ENCODE measurements at places on chromosomes 16 and 17. TPM values are rescaled to one million over a fixed set of nuclear protein-coding genes. Genes with fewer than 3 reads are reported as not detected.

ADAD2 gene
- total RNA-seq, result not detected

ERN2 gene
- total RNA-seq, result not detected

AP1G1 gene
- total RNA-seq, result 60.5 TPM

NXPH3 gene
- 12.1 TPM for total RNA-seq

CCR7 gene
- total RNA-seq, result 2.5 TPM

RBFOX1 gene
- not detected for total RNA-seq

SRL gene
- total RNA-seq, result 0.78 TPM

RIPOR1 gene
- 49.4 TPM for total RNA-seq

PTX4 gene
- not detected for total RNA-seq

C17orf50 gene
- total RNA-seq, result not detected

MGAT5B gene
- 0.23 TPM for total RNA-seq

ZNF385C gene
- 1.5 TPM for total RNA-seq

GFAP gene
- total RNA-seq, result 0.12 TPM

ABCC3 gene
- 7.8 TPM for total RNA-seq

TBX6 gene
- 1.5 TPM for total RNA-seq

CHTF18 gene
- total RNA-seq, result 20.2 TPM

C16orf96 gene
- total RNA-seq, result 0.27 TPM

Data from ovary (tissue), 10 donors.